ENCODE measurements at places on chromosomes 11 and 22.

GRCh38 chr11:88553204-88553603 lies 215.7 kb upstream of the CTSC start:
- no peak for DNase-seq

DNA sequence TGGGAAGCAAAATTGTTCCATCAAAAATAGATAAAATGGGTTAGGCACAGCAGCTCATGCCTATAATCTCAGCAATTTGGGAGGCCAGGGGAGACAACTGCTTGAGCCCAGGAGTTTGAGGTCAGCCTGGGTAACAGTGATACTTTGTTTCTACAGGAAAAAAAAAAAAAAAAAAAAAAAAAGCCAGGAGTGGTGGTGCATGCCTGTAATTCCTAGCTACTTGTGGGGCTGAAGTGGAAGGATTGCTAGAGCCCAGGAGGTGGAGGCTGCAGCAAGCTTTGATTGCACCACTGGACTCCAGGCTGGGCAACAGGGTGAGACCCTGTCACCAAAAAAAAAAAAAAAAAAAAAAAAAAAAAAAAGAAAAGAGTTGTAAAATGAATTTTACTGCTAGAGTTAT lies 49.6 kb downstream of the KIF18A start:
- no peak for DNase-seq

GRCh38 chr11:31645747-31646146 lies 136.2 kb downstream of the ELP4 start:
- DNase-seq = no peak

DNA sequence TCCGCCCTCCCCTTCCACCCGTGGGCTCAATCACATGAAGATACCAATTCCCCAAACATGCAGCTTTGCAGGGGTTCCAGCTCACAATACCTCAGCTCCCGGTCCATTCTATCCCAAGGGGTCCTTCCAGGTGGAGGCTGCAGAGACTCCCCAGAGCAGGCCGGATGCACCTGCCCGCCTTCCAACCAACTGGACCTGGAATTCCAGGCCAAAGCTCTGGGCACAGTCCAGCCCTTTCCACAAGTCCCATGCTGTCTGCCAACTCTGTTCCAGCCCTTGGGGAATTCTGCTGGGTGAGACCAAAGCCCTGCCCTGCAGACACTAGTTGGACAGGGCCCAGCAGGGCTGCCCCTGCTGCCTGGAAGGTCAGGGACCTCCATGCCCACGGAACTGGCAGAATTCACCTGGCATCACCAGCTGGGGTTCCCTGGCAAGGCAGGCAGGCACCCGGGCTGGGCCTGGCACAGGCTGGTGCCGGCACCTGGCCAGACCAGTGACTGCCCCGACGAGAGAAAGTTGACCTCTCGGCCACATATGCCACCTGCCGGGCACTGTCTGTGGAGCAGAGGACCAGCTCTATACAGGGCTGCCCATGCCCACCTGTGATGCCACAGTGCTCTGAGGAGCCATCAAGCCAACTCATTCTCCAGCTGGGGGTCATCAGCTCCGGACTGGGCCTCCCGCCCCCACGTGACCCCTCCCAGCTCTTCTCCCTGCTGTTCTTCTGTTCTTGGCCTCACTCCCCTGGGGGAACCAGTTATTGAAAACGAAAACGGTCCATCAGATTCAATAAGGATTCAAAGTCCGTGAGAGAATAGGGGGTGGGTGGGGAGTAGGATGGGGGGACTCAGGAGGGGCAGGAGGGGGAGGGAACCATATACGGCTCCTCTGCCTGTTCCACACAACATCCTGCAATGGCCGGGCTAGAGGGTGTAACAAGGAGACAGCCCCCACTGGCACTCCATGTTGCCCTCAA lies 4.7 kb downstream of the SYT7 start:
- no peak for DNase-seq

DNA sequence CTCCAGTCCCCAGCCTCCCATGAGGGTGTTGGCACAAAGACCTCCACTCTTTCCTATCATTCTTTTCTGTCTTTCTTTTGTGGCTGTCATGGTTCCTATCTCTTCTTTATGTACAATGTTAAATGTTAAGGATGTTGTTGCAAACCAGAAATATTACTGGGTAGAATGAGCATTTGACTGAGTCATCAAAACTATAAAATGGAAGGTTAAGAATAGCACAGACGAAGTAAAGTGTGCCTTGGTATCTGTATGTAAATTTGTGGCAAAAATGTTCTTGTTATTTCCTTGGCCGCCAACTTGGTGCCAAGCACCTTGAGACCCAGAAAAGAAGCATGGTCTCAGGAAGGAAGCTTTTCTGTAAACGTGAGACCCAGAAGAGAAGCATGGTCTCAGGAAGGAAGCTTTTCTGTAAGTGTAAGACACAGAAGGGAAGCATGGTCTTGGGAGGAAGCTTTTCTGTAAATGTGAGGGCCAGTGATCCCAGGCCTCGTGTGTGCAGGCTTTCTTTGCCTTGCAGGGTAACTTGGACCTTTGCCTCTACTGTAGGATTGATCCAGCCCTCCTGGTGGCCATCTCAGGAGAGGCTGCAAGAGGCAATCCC lies 6.7 kb upstream of the PKP3 start:
- DNase-seq = no peak

GRCh38 chr11:62757846-62758788 lies 3.3 kb upstream of the POLR2G start:
- no peak for DNase-seq

DNA sequence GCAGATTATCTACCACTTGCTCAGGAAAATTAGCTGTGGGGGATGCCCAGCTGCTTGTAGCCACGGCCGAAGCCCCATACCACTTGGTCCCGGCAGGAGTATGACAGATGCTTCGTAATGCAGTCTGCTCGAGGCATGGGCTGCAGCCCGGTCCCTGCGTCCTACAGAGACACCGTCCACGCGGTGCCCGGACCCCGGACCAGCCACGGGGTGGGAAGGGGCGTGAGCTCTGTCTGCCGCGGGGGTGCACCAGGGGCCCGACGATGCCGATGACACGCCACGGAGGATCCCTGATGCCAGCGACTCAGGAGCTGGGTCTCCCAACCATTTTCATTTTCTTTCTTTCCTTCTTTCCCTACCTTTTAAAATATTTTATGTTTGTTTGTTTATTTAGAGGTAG lies 30.0 kb downstream of the SLC25A17 start:
- no peak for DNase-seq

DNA sequence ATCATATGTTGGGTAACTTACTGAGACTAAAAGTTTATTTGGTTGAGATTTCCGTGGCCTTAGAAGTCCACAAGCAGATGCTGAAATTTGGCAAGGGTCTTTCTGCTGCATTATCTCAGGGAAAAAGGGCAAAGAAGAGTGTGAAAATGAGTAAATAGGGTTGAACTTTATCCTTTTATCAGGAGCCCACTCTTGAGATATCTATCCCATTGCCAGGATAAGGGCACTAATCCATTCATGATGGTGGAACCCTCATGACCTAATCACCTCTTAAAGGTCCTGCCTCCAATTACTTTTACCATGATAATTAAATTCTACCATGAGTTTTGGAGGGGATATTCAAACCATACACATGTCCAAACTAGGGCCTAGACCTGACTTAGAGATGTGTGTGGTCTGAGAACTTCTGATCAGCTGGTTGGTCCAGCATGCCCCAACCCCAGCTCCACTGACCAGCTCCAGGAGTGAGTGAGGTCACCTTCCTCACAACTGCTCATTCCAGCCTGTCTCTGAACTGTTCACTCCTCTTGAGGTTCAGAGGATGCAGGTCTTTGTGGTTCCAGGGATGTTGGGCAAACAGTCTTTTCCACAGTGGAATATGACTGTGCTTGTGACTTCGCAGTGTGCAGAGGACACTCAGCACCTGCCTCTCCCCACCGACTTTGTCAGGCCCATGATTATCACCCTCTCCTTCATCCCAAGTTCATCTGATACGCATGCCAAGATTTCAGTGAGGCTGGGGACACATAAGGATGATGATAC lies 130.1 kb upstream of the TOP3B start:
- DNase-seq = no peak

- DNase-seq = no peak
Observed at GRCh38 chr11:11786771-11787170, 55.0 kb upstream of the USP47 start.

GRCh38 chr11:75371949-75372876 lies 20.8 kb upstream of the ARRB1 start:
- DNase-seq = no peak

DNA sequence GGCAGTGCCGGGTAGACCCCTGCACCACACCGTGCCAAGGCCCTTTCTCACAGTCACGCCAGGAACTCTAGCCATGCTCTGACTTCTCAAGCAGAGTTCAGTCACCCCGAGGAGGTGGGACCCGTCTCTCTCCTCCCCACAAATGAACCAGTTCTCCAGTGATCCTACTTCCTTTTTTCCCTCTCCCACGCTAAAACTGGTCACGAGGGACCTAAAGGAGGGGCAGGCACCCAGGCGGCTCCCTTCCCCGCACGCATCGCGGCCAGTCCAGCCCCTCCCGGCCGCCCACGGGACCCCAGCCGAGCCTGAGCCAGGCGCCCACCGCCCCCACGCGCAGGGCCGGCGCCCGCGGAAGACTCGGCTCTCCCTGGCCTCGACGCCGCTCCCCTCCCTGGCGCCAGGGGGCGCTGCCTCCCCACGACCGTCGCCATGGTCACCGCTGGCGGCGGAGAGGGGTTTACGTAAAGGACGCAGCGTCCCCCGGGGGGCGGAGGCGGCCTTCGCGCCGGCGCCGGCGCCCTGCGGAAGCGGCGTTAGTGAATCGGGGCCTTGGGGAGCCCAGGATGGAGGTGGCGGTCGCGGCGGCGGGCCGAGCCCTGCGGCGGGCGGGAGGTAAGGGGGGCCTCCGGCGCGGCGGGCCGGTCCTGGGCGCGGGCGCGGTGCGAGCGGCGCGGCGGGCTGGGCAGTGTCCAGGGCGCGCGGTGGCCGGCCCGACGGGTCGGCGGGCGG lies at the start of gene DAGLA:
Gene DAGLA, plus strand, starts transcription at position 499 of the 729 bp plus-strand sequence. CDS start 39,765 bp downstream, outside the sequence.
- DNase-seq = no peak

GRCh38 chr11:62438641-62439040 lies 19.8 kb downstream of the SCGB1A1 start:
- no peak for DNase-seq

DNA sequence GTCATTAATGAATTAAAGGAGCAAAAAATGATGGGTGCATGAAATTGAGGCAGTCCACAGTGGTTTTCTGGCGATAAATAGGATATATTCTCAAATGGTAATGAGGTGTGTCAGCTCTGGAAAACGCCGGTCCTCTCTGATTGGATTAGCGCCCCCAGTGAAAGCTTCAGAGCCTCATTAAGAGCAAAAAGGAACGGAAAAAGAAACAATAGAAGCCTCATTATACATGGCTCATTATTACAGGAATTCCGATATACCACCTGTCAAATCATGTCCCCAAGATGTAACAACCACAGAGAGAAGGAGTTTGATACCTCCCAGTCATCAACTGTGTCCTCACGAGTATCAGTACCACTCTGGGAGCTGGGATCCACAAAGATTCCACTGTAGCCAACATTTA lies 175.7 kb upstream of the PITPNB start:
- no peak for DNase-seq

GRCh38 chr11:115085461-115086210 lies 407.3 kb downstream of the NXPE2 start:
- no peak for DNase-seq

DNA sequence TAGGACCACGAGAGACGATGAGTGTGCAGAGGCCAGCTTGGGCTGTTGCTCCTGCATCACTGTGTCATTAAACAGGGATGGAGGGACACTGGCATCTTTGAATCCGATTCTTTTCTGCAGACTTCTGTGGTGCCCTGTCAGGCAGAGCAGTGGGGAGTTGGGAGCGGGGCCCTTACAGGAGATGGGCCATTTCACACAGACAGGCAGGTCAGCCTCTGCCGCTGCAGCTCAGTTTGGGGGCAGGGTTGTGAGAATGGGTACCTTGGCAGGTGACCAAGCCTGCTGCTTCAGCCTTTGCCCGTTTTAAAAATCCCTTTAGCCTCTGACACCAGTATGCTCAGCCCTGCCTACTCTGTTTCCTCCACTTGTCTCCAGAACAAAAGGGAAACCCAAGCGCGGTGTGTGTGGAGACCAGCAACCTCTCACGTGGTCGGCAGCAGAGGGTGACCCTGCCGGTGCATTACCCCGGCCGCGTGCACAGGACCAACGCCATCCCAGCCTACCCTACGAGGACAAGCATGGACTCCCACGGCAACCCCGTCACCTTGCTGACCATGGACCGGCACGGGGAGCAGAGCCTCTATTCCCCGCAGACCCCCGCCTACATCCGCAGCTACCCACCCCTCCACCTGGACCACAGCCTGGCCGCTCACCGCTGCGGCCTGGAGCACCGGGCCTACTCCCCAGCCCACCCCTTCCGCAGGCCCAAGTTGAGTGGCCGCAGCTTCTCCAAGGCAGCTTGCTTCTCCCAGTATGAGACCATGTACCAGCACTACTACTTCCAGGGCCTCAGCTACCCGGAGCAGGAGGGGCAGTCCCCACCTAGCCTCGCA lies 12.6 kb downstream of the C22orf31 start:
- no peak for DNase-seq

DNA sequence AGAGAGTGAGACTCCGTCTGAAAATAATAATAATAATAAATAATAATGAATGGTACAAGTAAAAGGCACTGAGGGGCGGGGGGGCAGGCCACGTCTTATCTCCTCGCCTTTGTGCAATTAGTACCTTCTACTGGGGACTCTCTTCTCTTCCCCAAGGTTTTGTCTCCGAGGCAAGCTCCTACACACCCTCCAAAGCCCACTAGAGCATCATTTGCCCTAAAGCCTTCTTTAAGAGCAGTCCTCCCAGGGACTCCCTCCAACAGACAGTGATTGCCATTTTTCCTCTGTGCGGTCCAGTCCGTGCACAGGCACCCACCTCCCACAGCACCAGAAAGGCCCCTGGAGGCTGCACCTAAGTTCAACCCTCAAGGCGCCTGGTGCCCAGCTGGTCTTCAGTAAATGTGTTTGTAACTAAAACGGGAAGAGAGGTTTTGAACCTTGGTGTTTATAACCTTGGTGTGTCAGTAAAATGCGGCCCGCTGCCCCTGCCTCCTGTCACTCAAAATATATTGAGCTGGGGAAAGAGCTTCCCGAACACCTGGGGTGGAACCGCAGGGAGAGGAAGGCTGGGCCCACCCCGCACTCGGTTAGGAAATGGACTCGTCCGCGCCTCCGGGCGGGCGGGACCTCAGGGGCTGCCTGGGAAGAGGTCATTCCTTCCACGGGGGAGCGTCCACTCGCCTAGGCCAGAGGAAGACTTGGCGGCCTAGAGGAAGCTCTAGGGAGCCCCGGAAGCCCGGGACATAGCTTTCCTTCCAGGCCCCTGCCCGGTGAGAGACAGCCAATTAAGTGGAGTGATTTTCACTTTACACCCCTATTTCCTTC lies 4.7 kb upstream of the KDELR3 start:
- DNase-seq = no peak

- no peak for DNase-seq
Observed at GRCh38 chr22:31623592-31624304, 38.3 kb downstream of the PISD start.

Data from esophagus squamous epithelium (tissue), 5 donors.